ENCODE measurements at places on chromosomes 11 and 22. TPM values are rescaled to one million over a fixed set of nuclear protein-coding genes. Genes with fewer than 3 reads are reported as not detected.

DNA sequence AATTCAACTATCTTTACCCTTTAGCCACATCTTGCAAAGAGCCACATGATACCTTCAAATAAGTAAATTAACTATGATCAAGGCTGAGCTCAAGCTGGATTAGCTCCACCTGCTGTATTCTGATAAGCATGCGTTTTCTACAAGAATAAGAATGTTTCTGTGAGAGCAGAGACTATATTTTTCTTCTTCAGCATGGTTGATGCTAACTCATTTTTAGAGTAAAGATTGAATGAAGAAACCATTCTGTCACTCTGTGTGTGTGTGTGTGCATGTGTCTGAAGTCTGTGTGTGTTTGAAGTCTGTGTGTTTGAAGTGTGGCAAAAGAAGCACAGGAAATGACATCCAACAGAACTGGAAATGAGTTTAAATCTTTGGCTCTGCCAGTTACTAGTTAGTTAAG, 12.0 kb upstream of the LAYN start:
- no peak overlapping the region for H3K27ac ChIP-seq
- H3K4me1 ChIP-seq: no peaks in the 10 kb centered on the region
- H3K36me3 ChIP-seq: no peaks in the 10 kb centered on the region
- H3K27me3 ChIP-seq: no peaks in the 10 kb centered on the region
- DNase-seq: no peak
- no peak overlapping the region for H3K4me3 ChIP-seq

DNA sequence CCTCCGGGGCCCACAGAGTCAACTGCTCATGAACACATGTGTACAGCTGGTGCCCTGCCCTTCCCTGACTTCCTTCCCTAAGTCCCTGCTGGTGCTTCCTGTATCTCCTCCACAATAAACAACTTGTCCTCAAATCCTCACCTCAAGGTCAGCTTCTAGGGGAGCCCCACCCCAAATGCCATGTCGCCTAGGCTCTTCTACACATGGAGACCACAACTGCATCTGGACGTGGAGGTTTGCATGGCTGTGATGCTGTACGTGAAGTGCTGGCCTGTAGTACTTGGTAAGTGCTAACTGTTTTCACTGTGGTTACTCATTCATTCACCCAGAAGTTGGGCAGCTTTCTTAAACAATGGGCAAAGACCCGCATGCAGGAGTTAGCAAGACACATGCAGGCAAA, 359.5 kb downstream of the SHANK2 start:
- peaks cover 21% of the 10 kb centered on the region for H3K36me3 ChIP-seq
- no peaks in the 10 kb centered on the region for H3K27me3 ChIP-seq
- DNase-seq: no peak
- H3K4me1 ChIP-seq: no peaks in the 10 kb centered on the region
- no peak overlapping the region for H3K4me3 ChIP-seq

DNA sequence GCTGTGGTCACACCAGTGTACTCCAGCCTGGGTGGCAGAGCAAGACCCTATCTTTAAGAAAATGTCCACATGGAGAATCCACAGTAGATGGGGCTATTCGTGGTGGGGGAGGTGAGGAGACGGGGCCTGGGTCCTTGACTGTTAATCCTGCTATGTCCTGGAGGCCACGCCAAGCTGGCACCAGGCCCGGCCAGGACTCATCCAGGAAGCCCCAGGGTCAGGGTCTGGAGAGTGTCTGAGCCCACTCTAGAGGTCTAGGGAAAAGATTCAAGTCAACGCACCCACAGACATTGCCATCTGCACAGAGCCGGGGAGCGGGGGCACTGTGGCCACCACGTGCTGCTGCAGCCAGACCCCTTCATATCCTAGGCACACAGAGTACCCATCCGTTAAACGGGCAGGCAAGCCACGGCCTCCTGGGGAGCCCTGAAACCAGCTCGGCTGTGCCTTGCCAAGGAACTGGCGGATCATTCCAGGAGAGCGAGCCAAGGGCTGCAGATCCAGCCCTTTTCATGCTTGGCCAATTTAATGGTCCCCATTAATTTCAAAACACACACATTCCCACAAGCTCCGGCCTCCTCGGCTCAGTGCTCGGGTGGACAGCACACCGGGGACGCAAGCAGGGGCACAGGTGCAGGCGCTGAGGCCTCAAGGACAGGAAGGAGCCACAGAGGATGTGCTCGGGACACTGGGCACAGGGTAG, 24.7 kb downstream of the MACROD1 start:
- H3K27me3 ChIP-seq: peaks cover 2% of the 10 kb centered on the region
- H3K36me3 ChIP-seq: no peaks in the 10 kb centered on the region
- DNase-seq: no peak
- no peak overlapping the region for H3K4me3 ChIP-seq
- no peak overlapping the region for H3K27ac ChIP-seq

GRCh38 chr11:22192289-22192641, 620 bp upstream of the ANO5 start:
- peak overlapping the region; percentile 96 for H3K4me3 ChIP-seq
- peaks cover 2% of the 10 kb centered on the region for H3K4me1 ChIP-seq
- H3K27me3 ChIP-seq: no peaks in the 10 kb centered on the region
- H3K36me3 ChIP-seq: 0 out of 3 replicates have a peak, but pooled peaks cover 4% of the 10 kb centered on the region

The CD248 gene
- total RNA-seq: 1.5 TPM

- no peak overlapping the region for H3K27ac ChIP-seq
- no peak for DNase-seq
- H3K4me3 ChIP-seq: no peak overlapping the region
These were observed 20.7 kb downstream of the KRTAP5-5 start for GRCh38 chr11:1650034-1650917.

DNA sequence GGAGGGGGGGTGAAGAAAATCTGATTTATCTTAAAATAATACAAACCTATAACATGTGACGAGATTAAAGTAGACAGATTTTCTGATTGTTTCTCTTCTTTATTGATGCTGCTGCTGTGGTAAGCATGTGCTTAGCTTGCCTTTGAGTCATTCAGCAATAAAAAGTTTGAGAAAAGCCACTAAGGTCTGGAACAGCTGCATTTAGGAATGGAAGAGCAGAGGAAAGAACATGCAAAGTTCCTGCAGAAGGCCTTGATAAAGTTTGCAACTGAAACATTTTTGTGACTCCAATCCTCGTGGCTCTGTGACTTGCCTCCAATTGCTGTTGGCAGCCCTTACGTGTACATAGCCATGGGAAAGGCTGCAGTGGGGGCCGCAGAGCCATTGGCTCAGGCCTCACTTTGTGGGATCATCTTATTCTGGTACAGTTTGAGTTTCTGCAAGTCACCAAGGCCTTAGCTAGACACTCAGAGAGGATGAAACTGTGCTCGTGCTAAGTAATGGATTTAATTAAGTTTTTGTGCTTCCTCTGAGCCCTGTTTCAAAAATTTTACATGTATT, 370.2 kb downstream of the AASDHPPT start:
- DNase-seq: no peak
- H3K27me3 ChIP-seq: no peaks in the 10 kb centered on the region
- H3K27ac ChIP-seq: no peak overlapping the region
- peaks cover 4% of the 10 kb centered on the region for H3K36me3 ChIP-seq
- no peak overlapping the region for H3K4me3 ChIP-seq

The PANX3 gene
- total RNA-seq: not detected

The OR52E8 gene
- total RNA-seq: not detected

DNA sequence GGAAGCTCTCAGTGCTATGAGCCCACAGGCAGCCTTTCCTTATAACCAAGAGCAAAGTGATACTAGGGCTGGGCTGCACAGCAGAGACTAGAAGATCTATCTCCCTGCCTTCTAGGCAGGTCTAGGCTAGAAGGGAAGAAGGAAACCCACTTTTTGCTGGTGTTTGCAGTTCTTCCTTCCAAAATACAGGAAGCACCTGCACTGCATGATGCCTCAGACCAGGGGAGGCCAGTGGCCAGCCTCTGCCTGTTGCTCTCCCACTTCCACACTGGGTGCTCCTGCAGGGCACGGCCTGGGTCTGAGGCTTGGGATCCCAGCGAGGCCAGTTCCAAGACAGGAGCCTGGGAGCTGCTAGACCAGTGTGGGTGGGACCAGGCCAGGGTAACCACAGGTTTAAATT, 6.0 kb upstream of the UCP3 start:
- no peaks in the 10 kb centered on the region for H3K4me1 ChIP-seq
- no peak overlapping the region for H3K4me3 ChIP-seq
- peaks cover 21% of the 10 kb centered on the region for H3K36me3 ChIP-seq

DNA sequence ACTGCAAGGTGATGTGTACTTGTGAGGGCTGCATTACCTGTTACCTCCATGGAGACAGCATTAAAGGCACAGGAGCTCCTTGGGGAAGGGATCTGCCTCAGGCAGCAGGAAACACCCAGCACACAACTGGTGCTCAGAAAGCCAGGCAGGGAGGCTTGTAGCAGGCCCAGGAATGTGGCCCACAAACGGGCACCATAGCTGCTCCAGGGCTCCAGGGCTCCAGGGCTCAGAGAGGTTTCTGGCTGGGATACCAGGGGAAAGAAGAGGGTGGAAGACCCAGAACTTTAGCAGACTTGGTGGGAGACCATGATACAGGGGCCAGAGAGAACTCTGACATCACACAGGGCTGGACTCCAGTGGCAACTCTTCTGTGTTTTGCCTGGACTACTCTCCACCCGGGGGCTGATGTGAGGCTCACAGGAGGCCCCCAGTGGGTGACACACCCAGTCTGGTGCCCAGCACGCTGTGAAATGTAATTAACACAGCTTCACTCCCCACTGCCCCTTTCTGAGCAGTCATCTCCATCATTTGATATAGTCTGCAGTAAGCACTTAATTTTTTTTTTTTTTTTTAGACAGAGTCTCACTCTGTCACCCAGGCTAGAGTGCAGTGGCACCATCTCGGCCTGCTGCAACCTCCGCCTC, 14.7 kb upstream of the SULT4A1 start:
- DNase-seq: peak; percentile 20
- no peaks in the 10 kb centered on the region for H3K27me3 ChIP-seq
- peaks cover 6% of the 10 kb centered on the region for H3K36me3 ChIP-seq
- H3K27ac ChIP-seq: no peak overlapping the region
- no peaks in the 10 kb centered on the region for H3K4me1 ChIP-seq
- H3K4me3 ChIP-seq: no peak overlapping the region

The CARD18 gene
- total RNA-seq: not detected

- peaks cover 5% of the 10 kb centered on the region for H3K4me1 ChIP-seq
- H3K27ac ChIP-seq: no peak overlapping the region
- no peak overlapping the region for H3K4me3 ChIP-seq
- no peak for DNase-seq
These were observed 39.6 kb downstream of the PDE2A start for GRCh38 chr11:72634472-72635095.

The CCDC87 gene
- 0.88 TPM for total RNA-seq

The KDM4D gene
- 1.9 TPM for total RNA-seq

The ABCC8 gene
- total RNA-seq: 3.2 TPM

GRCh38 chr22:23001463-23001862, 68.9 kb upstream of the GNAZ start:
- no peak for DNase-seq
- no peaks in the 10 kb centered on the region for H3K27me3 ChIP-seq
- H3K27ac ChIP-seq: no peak overlapping the region
- H3K4me3 ChIP-seq: no peak overlapping the region
- no peaks in the 10 kb centered on the region for H3K4me1 ChIP-seq

The INPPL1 gene
- total RNA-seq: 207 TPM

The ANGPTL5 gene
- total RNA-seq: not detected

DNA sequence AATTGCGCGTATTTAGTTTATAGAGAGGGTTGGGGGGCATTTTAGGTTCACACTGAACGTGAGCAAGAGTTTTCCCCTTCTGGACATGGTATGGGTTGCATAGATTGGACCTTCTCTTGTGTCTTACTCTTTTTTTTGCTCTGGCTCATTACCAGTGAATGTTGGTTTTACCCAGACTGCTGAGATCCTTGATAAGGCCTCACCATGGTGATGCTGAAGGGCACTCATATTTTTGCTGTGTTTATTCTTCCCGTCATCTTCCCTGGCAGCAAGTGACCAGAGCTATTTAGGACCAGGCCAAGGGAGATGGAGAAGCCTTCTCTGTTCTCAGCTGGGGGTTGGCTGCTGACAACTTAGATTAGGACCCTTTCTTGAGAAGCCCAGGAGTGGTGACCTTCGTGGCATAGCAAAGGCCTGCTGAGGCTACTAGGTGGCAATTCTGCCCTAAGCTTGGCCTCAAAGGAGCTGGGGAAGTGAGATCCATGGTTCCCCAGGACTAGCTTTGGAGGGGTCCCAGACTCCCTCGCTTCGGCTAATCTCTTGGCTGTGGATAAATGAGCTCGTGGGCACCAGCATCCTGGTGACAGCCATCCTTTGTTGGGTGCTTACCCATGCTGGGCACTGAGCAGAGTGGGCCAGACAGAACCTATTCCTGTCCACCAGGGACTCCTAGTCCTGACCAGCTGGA, 47.3 kb downstream of the GRIK4 start:
- H3K27me3 ChIP-seq: no peaks in the 10 kb centered on the region
- peaks cover 7% of the 10 kb centered on the region for H3K4me1 ChIP-seq
- no peaks in the 10 kb centered on the region for H3K36me3 ChIP-seq

DNA sequence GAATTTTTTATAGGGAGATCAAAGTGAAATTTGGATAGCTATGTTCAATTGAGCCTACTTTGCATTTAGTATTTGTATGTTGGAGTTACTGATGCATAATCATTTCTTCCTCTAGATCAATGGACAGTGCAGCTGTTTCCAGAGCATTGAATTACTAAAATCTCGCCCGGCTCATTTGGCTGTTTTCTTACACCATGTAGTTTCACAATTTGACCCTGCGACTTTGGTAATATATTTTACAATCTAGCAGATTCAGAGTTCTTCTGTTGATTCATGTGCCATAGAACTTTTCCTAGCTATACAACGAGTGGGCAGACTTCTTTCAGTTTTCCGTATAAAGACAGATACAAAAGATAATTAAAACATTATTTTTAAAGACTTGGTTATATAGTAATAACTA, 70.0 kb upstream of the GRIK4 start:
- H3K27ac ChIP-seq: no peak overlapping the region
- no peak overlapping the region for H3K4me3 ChIP-seq
- H3K36me3 ChIP-seq: peaks cover 4% of the 10 kb centered on the region

The APOA5 gene
- total RNA-seq: 0.11 TPM

The ZNF214 gene
- 5.0 TPM for total RNA-seq

The CNTN5 gene
- not detected for total RNA-seq

The PHETA2 gene
- 3.2 TPM for total RNA-seq

The SLC6A5 gene
- total RNA-seq: not detected

The AKIP1 gene
- 22.3 TPM for total RNA-seq

- no peak overlapping the region for H3K27ac ChIP-seq
- no peaks in the 10 kb centered on the region for H3K27me3 ChIP-seq
- DNase-seq: no peak
- H3K4me3 ChIP-seq: no peak overlapping the region
These were observed 355.6 kb downstream of the OPCML start for GRCh38 chr11:133176748-133177147.

The GDPD4 gene
- not detected for total RNA-seq

All from H9 (cell line).